ENCODE measurements at places on chromosomes 1 and 21.

GRCh38 chr1:242743983-242744780, 219.7 kb upstream of the PLD5 start:
- DNase-seq, result no peak

- peak; percentile 87 for DNase-seq
These were observed 271.7 kb upstream of the SNX7 start for GRCh38 chr1:98389809-98390208.

DNA sequence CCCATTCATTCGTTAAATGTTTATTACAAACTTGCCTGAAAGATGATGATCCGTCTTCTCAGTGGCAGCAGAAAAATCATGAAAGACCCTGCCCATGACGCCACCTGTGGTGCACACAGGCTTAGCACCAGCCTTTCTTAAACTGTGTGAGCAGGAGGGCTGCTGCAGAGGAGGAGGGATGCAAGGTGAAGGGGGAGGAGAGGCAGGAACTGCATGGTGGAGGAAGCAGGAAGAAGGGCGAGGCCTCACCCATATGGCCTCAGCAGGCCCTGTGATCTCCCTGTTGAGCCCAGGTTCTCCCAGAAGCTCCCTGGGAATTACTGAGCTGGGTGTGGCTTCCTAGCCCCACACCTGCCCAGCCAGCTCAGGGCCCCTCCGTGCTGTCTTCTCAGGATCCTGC, 25.0 kb upstream of the RD3 start:
- no peak for DNase-seq

DNA sequence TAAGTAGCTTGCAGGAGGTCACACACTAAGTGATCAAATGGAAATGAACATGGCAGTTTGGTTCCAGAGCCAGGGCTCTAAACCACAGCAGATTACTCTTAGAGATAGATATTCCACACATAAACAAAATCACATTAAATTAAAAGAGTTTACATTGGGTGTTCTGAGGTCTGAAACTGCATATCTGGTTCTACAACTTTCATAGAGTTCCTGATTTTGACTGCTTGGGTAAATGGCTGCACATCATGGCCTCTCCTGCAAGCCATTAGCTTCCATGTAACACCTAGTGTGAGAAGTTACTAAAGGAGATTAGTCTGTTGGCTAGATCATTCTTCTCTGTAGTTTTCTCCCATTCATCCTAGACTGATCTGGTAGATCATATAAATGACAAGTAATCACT, 12.8 kb upstream of the XCL2 start:
- DNase-seq, result no peak

- DNase-seq, result no peak
These were observed 18.1 kb downstream of the DCAF8 start for GRCh38 chr1:160244209-160244608.

GRCh38 chr1:201180901-201181300, 9.7 kb upstream of the IGFN1 start:
- DNase-seq, result no peak

DNA sequence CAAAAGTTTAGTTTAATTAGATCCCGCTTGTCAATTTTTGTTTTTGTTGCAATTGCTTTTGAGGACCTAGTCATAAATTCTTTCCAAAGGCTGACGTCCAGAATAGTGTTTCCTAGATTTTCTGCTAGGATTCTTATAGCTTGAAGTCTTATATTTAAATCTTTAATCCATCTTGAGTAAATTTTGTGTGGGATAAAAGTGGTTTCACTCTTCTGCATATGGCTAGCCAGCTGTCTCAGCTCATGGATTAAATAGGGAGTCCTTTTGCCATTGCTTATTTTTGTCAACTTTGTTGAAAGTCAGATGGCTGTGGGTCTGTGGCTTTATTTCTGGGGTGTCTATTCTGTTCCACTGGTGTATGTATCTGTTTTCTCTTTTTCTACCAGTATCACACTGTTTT, 801.3 kb upstream of the ADGRL4 start:
- no peak for DNase-seq

GRCh38 chr1:64304823-64305222, 101.4 kb downstream of the UBE2U start:
- no peak for DNase-seq

- DNase-seq, result peak; percentile 21
These were observed 1.8 kb upstream of the ELAPOR1 start for GRCh38 chr1:109112056-109112651.

GRCh38 chr1:41957568-41957967, 38.8 kb upstream of the HIVEP3 start:
- peak; percentile 67 for DNase-seq

- no peak for DNase-seq
These were observed 154.0 kb downstream of the LIPI start for GRCh38 chr21:14056771-14057191.

- DNase-seq, result no peak
These were observed 40.3 kb downstream of the CAPN9 start for GRCh38 chr1:230787471-230787870.

DNA sequence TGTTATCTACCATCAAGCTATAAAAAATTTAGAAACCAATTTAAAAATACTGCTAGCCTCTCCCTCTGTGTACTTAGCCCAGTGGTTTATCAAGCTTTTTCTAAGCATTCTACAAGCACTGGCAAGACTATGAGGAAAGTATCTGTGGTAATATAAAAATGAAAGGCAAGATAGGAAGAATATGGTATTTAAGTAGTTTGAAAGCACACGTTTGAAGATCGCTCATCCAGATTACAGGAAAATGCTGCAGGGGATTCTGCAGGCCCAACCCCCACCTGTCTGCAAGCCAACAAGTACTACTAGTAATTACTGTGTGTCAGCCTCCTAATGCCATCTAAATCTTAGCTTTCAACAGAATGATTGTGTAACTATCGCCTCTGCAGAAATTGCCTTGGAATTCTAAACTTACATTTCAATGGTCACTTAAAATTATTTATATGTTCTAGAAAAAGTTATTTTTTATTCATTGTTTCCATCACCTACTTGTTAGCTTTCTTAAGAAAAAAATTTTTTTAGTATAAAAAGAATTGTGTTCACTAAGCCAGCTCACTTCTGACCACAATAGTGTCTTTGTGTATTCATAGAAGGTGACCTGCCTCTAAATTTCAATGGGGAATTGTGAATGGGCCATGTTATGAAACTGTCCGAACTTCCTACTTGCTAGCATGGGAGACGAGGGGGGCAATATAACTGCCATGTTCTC, 8.5 kb downstream of the ERRFI1 start:
- DNase-seq, result peak; percentile 45

- no peak for DNase-seq
These were observed 43.9 kb upstream of the SOX13 start for GRCh38 chr1:204029016-204029415.

GRCh38 chr1:97796711-97797110, 124.1 kb downstream of the DPYD start:
- peak; percentile 23 for DNase-seq

GRCh38 chr1:94515296-94515947, 26.1 kb downstream of the F3 start:
- DNase-seq, result no peak

DNA sequence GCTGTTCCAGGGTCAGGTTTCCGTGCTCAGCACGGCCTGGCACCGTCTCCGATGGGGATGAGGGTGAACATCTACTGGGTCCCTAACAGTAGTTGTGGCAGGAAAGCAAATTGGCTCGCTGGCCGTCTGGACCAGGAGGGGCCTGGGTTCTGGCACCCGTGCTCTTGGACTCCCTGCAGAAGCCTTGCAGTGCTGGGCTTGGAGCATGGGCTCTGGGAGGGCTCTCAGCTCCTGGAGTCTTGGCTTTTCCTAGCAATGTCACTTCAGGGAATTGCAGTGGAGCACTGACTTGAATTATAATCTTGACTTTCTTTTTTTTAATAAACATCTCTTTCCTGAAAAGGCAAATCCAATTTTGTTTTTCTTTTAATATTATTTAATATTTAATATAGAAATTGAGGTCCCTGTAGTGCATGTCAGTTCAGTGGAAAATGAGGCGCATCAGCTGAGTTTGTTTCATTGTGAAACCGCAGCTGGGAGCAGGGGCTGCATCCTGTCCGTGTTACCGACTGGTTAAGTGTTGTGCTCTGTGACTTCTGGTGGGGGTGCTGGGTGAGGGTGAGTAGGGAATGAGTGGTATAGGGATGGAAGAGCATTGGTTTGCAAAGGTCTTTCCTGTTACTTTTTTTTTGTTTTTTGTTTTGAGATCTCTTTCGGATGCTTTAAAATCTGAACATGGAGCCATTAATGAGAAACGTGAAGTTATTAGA, 64.1 kb downstream of the PEX14 start:
- no peak for DNase-seq

DNA sequence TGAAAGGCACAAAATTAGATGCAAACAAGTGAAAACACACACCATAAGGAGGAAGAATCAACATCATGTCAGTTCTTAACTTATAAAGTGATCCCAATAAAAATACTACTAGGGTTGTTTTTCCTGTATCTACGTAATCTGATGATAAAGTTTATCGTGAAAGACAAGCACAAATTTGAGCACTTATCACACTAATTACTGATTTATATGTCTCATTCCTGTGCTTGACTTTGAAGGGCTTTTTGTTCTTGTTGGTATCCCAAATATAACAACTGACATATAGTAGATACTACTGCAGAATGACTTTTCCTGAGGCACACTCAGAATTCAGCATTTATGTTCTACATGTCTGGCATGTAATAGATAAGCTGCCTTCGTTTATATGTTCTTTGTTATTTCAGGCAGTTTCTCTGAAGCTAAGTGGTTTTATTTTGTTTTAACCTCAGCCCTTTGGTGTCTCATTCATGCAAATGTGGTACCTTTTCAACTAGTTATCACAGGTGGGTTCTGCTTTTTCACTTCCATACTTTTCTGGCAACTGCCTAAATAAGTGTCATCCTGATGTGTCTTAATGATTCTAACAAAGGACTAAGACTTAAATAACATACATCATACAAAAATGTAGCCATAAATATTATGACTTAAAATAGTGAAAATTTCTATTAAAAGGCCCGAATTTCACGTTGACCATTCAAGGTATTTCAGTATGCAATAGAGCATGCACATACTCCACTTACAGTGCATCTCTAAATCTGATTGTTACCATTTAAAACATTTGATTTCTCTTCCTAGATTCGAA, 73.2 kb downstream of the LRRC8C start:
- no peak for DNase-seq

- no peak for DNase-seq
These were observed 31.8 kb upstream of the SLFNL1 start for GRCh38 chr1:41053316-41053715.

- DNase-seq, result no peak
These were observed 31.6 kb downstream of the SMYD2 start for GRCh38 chr1:214312530-214313051.

GRCh38 chr1:23911921-23912320, 1.2 kb downstream of the CNR2 start:
- no peak for DNase-seq
